ENCODE measurements at places on chromosomes 4 and X. TPM values are rescaled to one million over a fixed set of nuclear protein-coding genes. Genes with fewer than 3 reads are reported as not detected.

CXorf65 gene
- not detected for total RNA-seq

DNA sequence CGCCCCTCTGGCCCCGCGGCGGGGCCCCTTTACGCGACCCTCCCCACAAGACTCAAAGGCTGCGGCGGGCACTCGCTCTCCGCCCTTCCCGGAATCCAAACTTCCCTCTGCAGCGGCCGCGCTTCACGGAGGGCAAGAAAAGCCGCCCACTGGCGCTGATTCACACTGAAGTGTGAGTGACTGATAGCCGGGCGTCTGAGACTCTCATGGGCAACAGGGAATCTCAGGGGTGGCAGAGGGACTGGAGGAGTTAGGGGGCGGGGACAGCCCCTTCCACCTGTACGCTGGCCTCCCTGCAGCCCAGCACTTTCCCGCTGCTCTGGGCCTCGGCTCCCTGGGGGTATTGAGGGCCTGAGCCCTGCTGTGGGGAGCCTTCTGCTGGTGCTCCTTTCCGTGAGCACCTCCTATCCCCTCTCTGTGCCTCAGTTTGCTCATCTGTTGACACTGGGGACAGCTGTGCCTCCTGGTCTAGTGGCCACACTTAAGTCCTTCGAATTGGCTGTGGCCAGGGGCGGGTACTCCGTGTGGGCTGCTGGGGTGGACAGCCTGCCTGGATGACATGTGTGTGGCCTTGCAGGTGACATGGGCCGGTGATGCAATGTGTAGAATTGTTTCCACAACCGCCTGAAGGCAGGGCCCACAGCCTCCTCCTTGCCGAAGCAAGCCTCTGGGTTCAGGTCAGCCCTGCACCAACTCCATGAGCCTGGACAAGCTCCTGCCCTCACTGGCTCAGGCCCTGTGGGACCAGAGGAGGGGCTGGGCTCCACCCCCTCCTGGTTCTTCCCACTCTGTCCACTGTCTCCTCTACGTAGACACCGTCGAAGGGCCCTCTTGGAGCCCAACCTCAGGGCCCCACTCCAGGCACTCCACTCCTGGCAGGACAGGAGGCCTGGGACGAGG is 951 bp downstream of the SH3BP2 start:
- no peak for DNase-seq

IL1RAPL2 gene
- 0.03 TPM for total RNA-seq

GRCh38 chr4:102089850-102090621 is 255.2 kb downstream of the SLC39A8 start:
- peak; percentile 8 for DNase-seq

- DNase-seq, result no peak
Observed at GRCh38 chr4:188492886-188493285, 353.6 kb downstream of the TRIML1 start.

DNA sequence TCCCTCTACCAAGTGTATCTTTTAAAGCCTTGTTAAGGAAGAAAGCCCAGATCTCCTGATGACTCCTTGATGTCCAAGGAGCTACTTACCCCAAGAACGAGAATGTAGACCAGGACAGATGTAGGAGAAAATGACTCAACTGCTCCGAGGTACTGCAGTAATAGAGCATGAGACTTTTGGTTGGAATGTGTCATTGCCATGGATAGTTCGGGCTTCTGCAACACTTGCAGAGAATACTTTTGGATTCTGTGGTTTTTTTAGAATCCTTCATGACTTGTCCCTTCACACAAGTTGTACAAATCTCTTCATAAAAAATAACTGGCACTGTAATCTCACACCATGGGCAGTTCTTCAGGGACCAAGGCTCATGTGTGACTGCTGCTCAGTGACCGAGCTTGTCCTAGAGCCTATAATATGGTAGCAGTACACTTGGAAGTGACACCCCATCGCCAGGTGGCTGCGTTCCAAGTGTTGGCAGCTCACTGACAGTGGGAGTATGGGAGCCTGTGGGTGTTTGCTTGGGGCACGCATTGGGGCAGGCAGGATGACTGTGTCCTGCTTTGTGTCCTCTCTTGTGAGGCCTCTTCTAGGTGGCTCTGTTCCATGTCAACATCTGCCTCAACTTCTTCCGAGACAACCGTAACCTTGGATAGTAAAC is 87.9 kb upstream of the WDR1 start:
- DNase-seq, result peak; percentile 58

RASL11B gene
- 0.57 TPM for total RNA-seq

GRCh38 chr4:47704693-47705325 is 133.1 kb downstream of the CORIN start:
- DNase-seq, result peak; percentile 57

- DNase-seq, result no peak
Observed at GRCh38 chrX:114903618-114904017, 113.8 kb downstream of the IL13RA2 start.

Measured in myocyte (in vitro differentiated cells).